ENCODE measurements at places on chromosomes 4 and X.

- no peak for DNase-seq
Measured at GRCh38 chrX:15903186-15903681, 48.6 kb upstream of the AP1S2 start.

DNA sequence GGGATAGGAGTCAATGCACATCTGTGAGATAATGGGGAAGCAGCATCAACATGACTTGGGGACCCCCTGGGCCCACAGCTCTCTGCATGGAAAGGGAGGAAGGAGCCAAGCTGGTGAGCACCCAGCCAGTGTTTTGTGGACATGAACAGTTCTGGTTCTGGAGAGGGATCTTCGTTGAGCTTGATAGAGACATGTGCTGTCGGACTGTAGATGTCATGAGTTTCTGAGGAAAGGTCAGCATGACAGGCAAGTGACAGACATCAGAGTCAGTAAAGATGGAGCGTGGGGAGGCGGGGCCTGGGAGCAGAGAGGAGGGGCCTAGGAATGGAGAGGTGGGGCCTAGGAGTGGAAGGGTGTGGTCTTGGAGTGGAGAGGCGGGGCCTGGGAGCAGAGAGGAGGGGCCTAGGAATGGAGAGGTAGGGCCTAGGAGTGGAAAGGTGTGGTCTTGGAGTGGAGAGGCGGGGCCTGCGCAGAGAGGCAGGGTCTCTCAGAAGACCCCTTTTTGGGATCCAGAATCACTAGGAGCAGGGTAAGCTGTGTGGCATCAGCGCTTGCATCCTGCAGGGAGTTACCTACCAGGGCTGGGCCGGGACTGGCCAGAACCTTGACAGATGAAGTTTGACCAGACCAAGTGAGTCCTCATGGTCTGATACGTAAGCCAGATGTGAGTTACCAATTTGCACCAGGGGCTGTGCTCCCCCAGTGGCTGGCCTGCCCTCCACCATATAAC is 33.7 kb downstream of the PIGG start:
- DNase-seq, result no peak

GRCh38 chr4:144787365-144788258 is 141.7 kb downstream of the HHIP start:
- peak; percentile 12 for DNase-seq

DNA sequence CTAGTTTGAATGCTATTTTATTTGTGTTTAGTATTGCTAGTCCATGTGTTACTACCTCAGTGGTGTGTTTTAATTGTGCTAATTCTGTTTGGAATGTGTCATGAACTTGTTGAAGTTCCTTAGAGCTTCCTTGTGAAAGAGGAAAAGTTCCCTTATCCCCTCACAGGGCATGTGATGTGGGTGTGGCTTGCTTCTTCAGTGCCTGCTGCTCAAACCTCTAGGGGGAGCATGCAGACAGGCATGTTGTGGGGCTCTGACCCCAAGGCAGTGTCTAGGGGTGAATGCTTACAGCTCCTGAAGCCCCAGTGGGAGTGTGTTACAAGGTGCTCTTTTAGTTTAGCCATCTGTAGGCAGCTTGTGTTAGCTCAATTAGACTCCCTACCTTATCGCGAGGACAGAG is 86.5 kb downstream of the MAGED4 start:
- no peak for DNase-seq

DNA sequence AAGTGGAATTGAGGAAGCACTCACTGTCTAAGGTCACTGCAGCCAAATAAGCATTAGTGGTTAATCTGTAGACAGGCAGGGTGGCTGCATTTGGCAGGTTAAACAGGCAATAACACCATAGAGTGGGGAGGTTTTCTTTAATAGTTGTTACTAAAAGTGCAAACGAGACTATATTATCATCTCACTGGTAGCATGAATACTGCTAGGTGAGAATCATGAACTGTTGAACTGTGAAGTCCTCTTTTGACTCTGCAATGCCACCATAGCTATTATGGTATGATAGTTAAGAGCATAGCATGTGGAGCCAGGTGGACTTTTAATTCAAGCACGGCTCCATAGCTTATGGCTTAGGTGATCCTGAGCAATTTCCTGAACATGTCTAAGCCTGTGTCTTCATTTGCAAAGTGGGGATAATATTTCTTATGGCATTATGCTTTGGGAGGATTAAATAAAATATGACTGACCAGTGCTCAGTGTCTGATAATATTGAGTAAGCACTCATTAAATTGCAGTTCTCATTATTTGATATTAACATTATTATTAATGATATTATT is 235.6 kb upstream of the HHIP start:
- DNase-seq, result no peak

- DNase-seq, result peak; percentile 23
Measured at GRCh38 chr4:124212815-124213630, 499.5 kb downstream of the ANKRD50 start.

DNA sequence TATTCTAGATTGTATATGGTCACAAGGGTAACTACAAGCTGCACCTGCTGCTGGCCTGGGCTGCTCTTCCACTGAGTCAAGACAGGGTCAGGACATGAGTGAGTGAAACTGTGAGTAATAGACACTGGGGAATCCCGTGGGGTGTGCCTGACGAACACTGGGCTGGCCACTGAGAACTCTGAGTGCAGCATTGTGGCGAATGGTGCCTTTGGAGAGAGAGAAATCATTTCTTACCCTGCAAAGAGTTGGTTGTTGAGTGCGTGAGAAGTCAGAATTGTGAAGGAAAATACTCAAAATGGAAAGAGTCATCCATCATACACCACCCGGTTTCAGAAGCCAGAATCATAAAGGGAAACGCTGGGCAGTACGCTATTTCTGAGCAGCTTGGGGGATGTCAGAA is 43.1 kb upstream of the LSM6 start:
- no peak for DNase-seq

- DNase-seq, result no peak
Measured at GRCh38 chr4:152973629-152974467, 37.7 kb downstream of the FHDC1 start.

DNA sequence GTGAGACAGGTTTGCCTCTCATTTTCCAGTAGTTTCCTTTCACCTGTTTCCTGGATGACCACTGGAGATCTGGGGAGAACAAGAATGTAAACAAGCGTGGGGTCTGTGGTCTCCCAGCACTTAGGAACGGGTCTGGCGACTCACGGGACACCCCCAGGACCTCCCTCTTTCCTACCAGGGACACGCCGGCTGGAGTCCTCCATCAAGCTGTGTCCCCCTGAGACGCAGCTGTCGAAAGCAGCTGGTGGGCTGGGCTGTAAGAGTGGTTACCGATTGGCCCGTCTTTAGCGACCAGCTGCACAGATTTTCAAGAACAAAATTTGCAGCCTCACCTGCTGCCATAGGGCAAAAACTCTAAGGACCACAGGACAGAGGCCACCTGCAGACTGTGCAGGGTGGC is 11.9 kb downstream of the LRPAP1 start:
- no peak for DNase-seq

Measured in brain microvascular endothelial cell (primary cell).